Stimulated activated CD4-positive, alpha-beta T cell treated with anti-CD3 and anti-CD28 coated beads, Interleukin-15, amount 100 ng/mL, for 48 hours (primary cell): ENCODE measurements at places on chromosomes 1 and 21.

GRCh38 chr1:78240755-78241154 lies 195.0 kb downstream of the GIPC2 start:
- no peak for DNase-seq

- peak; percentile 70 for DNase-seq
Observed at GRCh38 chr1:155070721-155071569, 7.4 kb downstream of the EFNA4 start.

DNA sequence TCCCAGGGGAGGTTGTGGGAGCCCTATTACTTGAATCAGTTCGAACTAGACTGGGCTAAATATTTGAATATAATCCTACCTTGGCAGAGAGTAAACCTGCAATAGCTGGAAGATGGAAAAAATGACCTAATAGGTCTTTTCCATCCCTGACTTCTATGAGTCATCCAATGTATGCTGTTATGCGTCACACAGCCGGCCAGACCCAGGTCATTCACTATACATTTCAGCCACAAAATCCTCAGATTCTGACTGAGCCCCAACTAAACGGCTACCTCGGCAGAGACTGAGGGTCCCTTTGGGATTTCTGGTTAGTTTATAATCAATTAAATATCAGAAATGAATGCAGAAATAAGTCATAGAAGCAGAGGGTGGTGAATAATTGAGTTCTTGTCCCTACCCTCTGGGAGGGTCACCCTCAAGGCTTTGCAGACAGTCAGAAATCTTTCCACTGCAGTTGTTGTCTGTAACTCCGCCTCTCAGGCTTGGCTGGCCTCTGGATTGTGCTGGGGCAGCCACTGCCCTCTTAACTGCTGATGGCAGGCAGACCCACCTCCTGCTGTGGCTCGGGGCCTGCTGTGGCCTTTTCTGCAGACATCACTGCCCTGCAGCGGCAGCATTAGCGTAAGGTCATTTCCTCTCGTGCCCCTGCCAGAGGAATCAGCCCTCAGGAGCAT lies 240.5 kb downstream of the TGFB2 start:
- no peak for DNase-seq

DNA sequence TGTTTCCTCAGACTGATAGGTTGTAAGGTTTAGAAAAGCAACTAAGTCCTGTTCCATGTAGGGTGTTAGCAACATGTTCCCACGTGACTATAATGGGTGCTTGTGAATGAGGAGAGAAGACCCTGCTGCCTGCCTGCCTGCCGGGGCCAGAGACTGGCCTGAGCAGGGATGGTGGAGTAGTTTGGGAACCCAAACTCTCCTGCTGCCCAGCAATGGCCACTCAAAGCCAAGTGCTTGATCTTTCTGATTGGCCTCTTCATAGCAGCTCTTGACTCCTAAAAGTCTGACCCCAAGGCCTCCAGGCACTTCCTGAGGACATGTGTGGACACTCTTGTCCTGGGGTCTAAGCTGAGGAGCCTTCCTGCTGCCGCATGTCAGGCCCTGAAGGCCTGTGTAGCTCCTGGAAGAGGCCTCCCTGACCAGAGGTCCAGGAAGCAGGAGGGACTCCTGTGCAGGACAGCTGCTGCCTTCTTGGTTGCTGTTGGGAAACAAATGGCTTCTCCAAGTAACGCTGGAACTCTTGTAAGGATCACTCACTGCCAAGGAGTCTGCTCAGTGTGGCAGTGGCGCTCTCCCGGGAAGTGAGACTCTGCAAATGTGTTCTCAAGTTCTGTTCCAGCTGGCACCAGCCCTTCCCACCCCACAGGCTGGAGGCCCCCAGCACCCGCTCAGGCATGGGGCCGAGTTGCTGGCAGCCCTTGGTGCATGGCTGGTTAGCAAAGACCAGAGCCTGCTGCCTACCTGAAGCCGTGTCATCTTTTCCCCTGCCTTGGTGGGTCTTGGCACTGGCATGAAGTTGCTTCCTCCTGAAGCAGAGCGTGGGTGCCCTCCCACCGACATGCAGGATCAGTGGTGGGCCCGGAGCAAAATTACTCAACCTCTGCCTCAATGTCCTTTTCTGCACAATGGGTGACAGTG lies 35.5 kb downstream of the MAN1C1 start:
- no peak for DNase-seq

- no peak for DNase-seq
Observed at GRCh38 chr1:167434306-167434705, 84.0 kb downstream of the CD247 start.

DNA sequence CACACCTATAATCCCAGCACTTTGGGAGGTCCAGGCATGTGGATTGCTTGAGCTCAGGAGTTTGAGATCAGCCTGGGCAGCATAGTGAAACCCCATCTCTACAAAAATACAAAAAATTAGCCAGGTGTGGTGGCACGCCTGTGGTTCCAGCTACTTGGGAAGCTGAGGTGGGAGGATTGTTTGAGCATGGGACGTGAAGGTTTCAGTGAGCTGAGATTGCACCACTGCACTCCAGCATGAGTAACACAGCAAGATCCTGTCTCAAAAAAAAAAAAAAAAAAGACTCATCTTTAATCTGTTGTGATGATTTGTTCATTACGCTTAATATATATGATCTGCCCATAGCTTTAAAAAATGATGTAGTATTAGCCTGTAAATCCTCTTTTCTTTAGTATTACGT lies 44.0 kb downstream of the OR10J1 start:
- no peak for DNase-seq

- no peak for DNase-seq
Observed at GRCh38 chr1:10852486-10852885, 56.0 kb upstream of the CASZ1 start.

DNA sequence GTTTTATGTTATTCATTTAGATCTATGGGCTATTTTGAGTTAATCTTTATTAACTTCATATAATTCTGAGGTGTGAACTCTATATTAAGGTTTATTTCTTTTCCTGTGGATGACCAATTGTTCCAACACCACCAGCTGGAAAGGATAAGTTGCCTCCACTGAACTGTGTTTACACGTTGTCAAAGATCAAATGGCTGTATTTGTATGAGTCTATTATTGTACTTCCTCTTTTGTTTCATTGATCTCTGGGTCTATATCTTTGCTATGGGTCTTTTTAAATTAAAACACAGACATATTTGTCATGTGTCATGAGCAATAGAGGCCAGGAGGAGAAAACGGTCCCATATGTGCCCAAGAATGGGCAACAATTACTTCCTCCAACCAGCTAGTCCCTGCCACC lies 5.2 kb upstream of the MAB21L3 start:
- no peak for DNase-seq

GRCh38 chr1:68201546-68202238 lies 30.6 kb downstream of the WLS start:
- DNase-seq = no peak

GRCh38 chr1:56481140-56481694 lies 98.1 kb downstream of the PLPP3 start:
- no peak for DNase-seq

DNA sequence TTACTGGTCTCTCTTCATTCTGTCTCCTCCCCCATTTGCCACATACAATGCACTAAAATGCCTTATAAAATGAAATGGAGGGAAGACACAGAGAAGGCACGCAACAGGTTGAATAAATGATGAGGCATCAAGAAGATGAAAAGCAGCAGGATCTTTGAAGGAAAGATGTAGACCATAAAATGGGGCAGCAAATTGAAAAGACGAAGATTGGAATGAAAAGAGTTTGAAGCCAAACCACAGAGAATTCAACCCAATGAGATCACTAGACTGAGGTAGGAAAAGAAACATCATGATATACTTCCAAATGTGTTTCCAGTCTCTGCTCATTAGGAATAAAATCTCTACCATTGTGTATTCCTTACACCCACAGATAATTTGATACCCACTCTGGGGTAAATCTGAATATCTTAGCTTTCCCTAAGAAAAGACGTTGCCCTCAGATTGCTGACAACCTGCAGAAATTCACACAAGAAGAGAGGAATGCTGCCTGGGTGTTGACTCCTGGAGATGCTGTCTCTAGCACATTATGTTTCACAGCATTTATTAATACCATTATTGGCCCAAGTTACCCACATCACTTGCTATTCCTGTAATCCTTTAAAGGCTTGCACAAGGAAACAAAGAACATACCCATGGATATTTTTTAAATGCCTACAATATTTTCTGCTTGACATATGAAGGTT lies 230.9 kb downstream of the LTN1 start:
- DNase-seq = no peak

GRCh38 chr1:30005972-30006619 lies 717.3 kb downstream of the MATN1 start:
- DNase-seq = no peak

DNA sequence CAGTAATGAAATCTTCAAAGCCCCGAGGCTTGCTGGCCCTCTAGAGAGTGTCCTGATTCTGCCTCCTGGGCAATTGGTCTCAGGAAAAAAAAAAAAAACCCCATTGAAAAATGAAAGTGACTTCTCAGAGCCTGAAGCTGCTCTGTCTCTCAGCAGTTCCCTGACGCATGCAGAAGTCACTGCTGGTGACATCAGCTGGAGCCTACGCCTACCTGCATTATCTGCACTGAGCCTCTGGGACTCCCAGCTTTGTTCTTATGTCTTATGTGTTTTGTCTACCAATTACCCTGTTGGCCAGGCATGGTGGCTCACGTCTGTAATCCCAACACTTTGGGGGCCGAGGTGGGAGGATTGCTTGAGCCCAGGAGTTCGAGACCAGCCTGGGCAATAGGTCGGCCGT lies 10.1 kb upstream of the SLC25A33 start:
- no peak for DNase-seq

- DNase-seq = no peak
Observed at GRCh38 chr1:109928591-109929111, 18.0 kb downstream of the CSF1 start.

GRCh38 chr1:216778737-216779136 lies 55.5 kb upstream of the ESRRG start:
- no peak for DNase-seq

GRCh38 chr1:106986603-106987002 lies 69.9 kb upstream of the PRMT6 start:
- no peak for DNase-seq

DNA sequence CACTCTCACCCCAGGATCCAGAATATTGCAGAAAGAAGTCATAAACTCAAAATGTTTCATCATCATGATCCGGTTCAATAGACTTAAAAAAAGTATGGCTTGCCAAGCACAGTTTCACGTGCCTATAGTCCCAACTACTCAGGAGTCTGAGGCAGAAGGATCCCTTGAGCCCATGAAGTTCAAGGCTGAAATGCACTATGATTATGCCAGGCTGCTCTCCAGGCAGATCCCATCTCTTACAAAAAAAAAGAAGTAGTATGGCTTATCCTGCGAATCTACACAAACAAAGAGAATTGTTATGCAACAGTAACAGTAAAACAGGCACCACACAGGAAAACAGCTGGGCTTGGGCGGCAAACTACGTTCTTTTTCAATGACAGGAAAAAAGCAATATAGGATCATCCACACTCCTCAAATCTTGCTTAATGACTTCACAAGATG lies 76.2 kb downstream of the EIF4G3 start:
- no peak for DNase-seq

DNA sequence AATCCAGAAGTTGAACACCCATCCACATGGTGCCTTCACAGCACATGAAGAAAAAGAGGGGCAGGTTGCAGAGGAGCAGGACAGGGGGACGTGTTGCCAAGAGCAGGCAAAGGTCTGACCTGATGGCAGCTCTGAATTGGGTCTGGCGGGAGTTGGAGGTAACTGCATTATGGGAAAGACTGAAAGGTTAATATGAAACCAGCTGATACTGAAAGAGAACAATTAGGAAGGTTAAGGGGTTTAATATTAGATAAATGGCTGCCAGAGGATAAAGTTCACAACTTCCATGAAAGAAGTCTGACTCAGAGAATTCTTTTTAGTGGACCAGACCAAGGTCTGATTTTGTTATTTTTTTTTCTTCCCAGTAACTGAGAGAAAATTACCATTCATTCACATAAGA lies 76.1 kb downstream of the CD58 start:
- no peak for DNase-seq

- no peak for DNase-seq
Observed at GRCh38 chr1:201632364-201632952, 93.5 kb downstream of the NAV1 start.

- DNase-seq = no peak
Observed at GRCh38 chr1:48031676-48032075, 34.5 kb upstream of the TRABD2B start.

DNA sequence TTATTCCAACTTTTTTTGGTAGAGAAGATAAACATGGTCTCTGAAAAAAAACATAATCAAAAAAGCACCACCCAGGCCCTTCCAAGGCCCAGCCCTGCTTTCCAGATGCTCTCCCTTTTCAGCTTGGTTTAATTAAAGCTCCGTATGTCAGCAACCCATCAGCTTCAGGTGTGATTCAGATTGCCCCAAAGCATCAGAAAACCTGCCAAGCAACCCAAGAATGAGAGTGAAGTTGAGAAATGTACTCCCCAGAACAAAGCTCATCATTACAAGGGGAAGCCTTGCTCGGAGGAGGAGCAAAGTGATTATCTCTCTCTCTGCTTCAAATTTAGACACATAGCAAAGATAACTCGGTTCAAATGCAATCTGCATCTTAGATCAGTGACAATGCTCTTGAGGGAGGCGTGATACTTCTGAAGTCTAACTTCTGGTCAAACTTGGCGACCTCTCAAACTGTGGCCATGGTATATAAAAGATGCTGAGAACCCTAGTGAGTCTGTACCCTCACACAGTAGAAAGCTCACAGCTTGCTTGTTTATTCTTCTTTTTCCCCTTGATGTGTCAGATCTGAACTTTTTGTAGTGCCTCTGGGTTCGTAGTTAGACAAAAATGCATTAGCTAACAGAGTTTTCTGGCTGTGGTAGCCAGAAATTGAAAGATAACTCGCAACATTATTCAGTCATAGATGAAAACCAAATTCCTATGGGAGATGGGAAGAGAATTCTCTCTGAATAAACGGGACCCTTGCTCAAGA lies 63.3 kb upstream of the ZC3H11B start:
- no peak for DNase-seq

DNA sequence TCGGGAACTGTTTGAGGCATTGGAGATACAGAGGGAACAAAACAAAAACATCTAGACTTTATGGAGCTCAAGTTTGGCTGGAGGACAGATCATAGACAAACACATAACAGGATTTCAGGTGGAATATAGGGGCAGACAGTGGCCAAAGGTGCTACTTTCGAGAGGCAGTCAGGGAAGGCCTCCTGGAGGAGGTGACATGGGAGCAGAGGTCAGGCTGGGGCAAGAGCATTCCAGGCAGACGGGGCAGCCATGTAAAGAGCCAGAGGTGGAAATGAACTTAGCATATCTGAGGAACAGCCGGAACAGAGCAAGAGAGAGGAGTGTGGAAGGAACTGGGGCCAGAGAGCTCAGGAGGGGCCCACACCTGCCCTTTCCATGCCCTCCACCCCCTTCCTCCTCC lies 122.3 kb downstream of the DMRTB1 start:
- DNase-seq = no peak

DNA sequence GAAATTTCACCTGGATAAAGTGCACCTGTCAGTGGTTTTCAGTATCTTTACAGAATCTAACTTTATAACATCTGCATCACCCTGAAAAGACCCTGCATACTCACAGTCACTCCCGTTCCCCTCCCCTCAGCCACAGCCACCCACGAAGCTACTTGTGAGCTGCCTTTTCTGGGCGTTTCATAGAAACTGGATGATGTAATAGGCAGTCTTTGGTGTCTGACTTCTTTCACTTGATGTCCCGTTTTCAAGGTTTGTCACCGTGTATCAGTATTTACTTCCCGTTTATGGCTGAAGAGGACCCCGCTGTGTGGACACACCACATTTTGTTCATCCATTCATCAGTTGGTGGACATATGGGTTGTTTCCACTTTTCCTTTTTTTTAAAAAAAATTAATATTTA lies 47.8 kb upstream of the LRRC3 start:
- peak; percentile 26 for DNase-seq

- DNase-seq = no peak
Observed at GRCh38 chr1:1597275-1597930, 2.5 kb downstream of the FNDC10 start.
